ENCODE measurements at places on chromosomes 16 and 17.

- DNase-seq = no peak
These were observed 140.6 kb downstream of the CDK5R1 start for GRCh38 chr17:32627239-32627996.

GRCh38 chr16:20020083-20020482 lies 53.6 kb downstream of the GPR139 start:
- DNase-seq = no peak

GRCh38 chr17:9026741-9027140 lies 5.4 kb downstream of the NTN1 start:
- DNase-seq = no peak

GRCh38 chr16:30151091-30151490 lies 28.1 kb upstream of the MAPK3 start:
- no peak for DNase-seq

DNA sequence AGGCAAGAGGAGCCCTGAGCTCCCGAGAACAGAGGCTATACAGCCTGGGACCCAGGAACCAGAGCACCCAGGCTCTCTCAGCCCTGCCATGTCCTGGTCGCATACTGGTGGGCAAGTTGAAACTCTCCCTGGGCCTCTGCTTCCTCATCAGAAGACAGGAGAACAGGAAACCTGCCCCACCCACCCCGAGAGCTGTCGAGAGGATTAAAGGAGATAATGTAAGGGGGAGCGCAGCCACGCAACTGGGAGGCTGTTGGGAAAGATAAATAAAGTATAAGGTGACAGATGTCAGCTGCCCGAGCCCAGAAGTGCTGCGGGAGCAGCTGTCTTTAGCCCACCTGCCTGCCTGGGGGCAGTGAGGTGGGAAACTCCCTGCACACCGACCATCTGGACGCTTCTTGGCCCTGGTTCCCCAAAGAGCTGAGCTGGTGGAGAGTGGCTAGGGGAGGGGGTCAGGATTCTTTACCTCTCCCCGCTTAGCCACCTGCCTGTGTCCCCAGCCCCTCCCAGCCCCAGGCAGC lies 6.8 kb downstream of the KIF19 start:
- DNase-seq = no peak

DNA sequence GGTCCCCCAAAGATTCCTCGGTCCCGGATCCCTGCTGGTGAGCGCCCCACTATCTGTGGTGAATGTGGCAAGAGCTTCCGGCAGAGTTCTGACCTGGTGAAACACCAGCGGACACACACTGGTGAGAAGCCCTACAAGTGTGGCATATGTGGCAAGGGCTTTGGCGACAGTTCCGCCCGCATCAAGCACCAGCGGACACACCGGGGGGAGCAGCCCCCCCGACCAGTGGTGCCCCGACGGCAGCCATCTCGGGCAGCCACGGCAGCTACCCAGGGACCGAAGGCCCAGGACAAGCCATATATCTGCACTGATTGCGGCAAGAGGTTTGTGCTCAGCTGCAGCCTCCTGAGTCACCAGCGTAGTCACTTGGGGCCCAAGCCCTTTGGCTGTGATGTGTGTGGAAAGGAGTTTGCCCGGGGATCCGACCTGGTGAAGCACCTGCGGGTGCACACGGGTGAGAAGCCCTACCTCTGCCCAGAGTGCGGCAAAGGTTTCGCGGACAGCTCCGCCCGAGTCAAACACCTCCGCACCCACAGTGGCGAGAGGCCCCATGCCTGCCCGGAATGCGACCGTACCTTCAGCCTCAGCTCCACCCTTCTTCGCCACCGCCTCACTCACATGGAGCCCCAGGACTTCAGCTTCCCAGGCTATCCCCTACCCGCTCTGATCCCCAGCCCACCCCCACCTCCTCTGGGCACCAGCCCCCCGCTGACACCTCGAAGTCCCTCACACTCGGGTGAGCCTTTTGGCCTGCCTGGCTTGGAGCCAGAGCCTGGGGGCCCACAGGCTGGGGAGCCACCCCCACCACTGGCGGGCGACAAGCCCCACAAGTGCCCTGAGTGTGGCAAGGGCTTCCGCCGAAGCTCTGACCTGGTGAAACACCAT lies 2.8 kb downstream of the ZNF48 start:
- no peak for DNase-seq

DNA sequence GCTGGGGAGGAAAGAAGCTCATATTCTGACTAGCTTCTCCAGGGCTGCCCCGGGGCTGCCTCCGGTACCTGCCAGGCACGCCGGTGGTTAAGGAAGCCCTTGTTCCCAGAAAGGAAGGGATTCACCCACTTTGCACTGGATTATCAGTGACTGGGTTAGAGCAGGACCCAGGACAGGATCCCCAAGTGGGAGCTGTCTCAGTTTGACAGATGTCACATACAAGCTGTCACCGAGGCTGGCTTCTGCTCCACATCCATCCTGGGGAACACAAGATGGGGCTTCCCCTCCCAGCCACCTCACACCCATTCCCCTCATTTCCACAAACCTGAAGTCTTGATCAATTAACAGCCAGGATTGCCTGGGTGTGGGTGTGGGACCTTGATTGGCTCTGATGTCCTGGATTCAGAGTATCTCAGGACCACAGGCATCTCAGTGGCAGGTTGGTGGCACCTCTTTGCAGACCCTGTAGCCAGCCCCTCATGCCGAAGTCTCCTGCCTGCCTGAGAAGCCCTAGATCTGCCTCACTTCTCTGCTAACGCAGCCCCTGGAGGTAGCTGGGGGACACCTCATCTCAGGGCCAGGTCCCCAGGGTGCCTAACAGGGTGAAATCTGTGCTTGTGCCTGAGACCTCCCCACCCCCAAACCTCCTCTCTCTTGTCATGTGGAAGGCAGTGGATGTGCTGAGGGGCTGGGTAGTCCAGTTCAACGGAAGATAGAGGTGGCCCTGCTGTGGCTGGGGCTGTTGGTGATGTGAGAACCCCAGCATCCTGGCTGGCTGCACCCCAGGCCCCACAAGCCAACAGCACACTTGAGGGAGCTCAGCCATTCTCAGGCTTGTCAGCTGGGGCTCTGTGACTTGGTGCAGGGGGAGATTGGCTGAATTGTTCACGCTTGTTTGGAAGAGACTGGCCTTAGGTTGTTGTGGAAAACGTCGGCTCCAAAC lies 1.4 kb downstream of the CACNG5 start:
- DNase-seq = no peak

GRCh38 chr17:76968707-76969597 lies 100.7 kb downstream of the MGAT5B start:
- no peak for DNase-seq

GRCh38 chr17:77543801-77544200 lies 403.0 kb downstream of the SEC14L1 start:
- no peak for DNase-seq

GRCh38 chr16:17635183-17635582 lies 164.4 kb upstream of the XYLT1 start:
- no peak for DNase-seq

DNA sequence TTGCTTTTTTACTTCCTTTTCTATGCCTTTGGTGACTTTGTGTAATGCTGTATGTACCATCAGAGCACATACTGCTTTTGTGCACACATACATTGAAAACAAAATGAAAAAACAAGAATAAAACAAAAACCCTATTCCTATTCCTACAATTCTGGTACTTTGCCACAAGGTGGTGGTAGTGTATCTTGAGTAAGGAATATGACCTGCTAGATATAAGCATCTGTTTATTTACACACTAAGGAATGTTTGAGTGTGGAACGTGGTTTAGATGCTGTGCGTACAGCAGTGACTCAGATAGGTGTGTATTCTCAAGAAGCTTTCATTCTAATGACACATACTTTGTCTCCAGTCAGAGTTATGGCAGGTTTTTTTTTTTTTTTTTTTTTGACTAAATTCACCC lies 606.2 kb downstream of the WWOX start:
- DNase-seq = no peak

DNA sequence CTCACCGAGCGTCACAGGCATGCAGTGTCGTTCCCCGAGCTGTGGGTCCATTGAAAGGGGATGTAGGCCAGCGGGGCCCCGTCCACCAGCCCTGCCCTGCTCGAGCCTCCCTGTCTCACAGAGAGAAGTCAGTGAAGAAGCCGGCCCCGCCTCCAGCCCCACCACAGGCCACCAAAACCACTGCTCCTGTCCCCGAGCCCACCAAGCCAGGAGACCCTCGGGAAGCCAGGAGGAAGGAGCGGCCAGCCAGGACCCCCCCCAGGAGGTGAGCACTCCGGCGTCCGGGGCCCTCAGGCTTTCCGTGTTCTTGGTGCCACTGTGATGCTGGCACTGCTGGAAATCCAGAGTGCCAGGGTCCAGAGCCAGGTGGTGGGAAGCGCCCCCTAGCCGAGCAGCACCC lies 13.9 kb upstream of the IL17C start:
- DNase-seq = no peak

GRCh38 chr17:37762666-37763065 lies 17.8 kb upstream of the HNF1B start:
- no peak for DNase-seq

GRCh38 chr17:71521724-71522123 lies 599.1 kb upstream of the SOX9 start:
- no peak for DNase-seq

- DNase-seq = no peak
These were observed 9.9 kb downstream of the NR1D1 start for GRCh38 chr17:40090237-40091119.

- DNase-seq = peak; percentile 49
These were observed 45.7 kb upstream of the MRPS23 start for GRCh38 chr17:57895382-57896060.

GRCh38 chr17:68248199-68248825 lies 469 bp downstream of the AMZ2 start:
- peak; percentile 87 for DNase-seq

DNA sequence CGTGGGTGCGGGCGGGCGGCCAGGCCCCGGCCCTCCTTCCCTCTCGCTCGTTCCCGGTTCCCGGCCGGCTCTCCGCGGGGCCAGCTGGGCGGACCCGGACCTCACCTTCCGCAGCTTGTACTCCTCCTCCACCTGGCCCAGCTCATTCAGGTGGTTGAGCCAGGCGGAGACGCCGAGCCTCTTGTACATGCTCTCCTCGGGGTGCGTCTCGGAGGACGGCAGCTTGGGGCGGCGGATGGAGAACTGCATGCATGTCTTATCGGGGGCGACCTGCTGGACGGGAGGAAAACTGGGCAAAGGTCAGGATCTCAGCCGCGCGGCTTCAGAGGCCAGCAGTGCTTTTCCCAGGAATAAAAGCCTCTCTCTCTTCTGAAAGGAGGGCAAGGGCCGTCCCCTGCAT lies 85.4 kb downstream of the TBC1D16 start:
- DNase-seq = no peak

DNA sequence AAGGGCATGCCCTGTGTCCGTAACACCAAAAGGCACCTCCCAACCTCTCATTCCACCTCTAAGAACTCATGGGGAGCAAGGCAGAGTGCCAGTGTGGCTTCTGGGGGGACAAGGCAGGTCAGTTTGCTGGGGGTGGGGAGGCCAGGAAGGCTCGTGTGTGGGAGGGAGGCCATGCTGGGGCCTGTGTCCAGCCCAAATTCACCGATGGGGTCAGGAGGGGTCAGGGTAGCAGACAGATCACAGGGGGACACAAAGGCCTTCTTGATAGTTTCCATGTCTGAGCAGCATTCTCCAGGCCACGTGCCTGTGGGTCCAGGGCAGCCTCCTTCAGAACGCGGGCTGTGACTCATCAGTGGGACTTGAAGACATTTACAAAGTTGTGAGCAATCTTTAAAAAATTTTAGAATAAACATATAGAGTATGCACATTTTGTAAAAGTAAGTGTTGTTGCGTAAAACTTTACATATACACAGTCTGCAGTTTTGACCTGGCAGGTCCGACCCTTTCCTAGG lies 20.9 kb downstream of the SPACA3 start:
- no peak for DNase-seq

GRCh38 chr17:57463103-57463885 lies 207.0 kb downstream of the MSI2 start:
- DNase-seq = no peak

DNA sequence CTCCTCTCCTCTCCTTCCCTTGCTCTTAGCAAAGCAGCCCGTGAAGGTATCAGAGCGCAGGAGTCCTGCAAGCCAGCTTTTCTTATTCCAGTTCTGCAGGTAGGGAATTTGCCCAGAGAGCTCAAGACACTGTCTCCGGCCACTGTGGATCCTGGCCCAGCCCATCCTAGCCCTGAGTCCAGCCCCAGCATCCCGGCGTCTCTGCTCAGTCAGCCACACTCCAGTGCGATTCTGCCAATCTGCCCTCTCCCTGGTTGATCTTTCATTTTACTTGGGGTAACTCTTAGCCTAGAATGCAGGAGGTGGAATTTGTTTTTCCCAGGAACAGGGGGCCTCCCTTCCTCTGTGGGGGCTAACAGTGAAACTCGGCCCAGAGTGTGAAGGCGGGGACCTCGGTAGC lies 176.9 kb upstream of the GSE1 start:
- no peak for DNase-seq

GRCh38 chr16:14409563-14409962 lies 220.5 kb downstream of the PARN start:
- DNase-seq = no peak

GRCh38 chr16:81530296-81530721 lies 85.7 kb downstream of the CMIP start:
- no peak for DNase-seq

DNA sequence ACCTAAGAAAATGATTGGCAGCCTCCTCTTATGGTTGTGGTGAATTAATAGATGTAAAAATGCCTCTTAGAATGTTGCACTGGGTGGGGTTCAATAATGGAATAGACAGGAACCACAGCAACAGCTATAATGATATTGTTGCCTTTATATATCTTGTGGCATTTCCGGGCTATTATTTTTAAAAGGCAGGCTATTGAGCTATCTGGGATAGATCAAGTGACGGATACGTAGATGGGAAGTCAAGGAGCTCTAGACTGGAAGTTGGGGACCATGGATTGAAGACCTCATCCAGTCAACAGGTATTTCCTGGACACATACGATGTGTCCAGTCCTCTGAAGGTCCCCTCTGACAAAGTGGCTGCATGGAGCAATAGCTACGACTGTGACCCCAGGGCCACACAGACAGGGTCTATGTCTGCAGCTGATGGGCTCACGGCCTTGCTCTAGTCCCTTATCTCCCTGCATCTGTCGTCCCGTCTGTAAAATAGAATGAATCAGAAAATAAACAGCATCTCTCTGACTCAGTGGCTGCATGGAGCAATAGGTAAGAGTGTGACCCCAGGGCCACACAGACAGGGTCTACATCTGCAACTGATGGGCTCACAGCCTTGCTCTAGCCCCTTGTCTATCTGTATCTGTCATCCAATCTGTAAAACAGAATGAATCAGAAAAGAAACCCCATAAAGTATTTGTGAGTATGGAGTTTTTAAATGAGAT lies 117.7 kb upstream of the FOXF1 start:
- DNase-seq = no peak

DNA sequence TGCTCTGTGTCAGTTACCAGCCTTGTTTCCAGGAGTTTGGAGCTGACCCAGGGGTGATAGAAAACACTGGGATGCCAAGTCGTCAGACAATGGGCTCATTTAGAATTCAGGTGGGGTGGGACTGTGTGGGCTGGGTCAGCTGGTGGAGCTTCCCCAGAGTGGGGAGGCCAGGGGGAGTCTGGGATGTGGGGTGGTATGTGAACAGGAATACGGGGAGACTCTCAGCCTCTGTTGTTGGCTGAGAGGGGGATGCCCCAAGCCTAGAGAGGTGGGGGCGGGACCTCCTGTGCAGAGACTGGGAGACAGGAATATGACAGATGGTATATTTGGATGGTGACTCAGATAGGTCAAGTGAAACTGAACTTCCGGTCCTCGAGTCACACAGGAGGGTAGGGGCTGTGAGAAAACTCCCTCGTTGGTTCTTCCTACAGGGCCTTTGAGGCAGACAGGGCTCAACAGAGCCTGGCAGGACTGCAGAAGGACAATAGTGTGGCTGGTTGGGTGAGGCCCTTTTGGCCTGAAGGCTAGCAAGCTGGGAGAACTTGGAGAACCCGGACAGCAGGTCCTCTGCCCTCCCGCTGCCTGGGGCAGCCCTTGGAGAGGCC lies 23.7 kb downstream of the CDH1 start:
- peak; percentile 12 for DNase-seq
